A549 treated with CORT108297 at 1 μM for 4 hours (cell line): ENCODE measurements at places on chromosomes 12 and 14. TPM values are rescaled to one million over a fixed set of nuclear protein-coding genes. Genes with fewer than 3 reads are reported as not detected.

TMBIM6 gene
- total RNA-seq, result 411 to 501 TPM (median 491 TPM) in 5 replicates

FITM1 gene
- total RNA-seq, result 0.07 to 0.15 TPM in 2 of 5 replicates, not detected in the others

ASCL1 gene
- total RNA-seq, result not detected in 5 replicates

ATN1 gene
- 51.6 to 79.2 TPM (median 76.7 TPM) in 5 replicates for total RNA-seq

GSC gene
- total RNA-seq, result 0.24 to 0.76 TPM (median 0.49 TPM) in 5 replicates

TMBIM4 gene
- 50.0 to 64.3 TPM (median 51.5 TPM) in 5 replicates for total RNA-seq

TBX3 gene
- total RNA-seq, result 28.7 to 40.7 TPM (median 39.8 TPM) in 5 replicates

KERA gene
- not detected in 5 replicates for total RNA-seq

RTL1 gene
- 0.26 to 0.31 TPM (median 0.30 TPM) in 5 replicates for total RNA-seq

FAM186B gene
- total RNA-seq, result 0.08 to 0.16 TPM (median 0.12 TPM) in 5 replicates

ZBTB39 gene
- 4.0 to 6.0 TPM (median 5.1 TPM) in 5 replicates for total RNA-seq

CLEC2A gene
- not detected in 5 replicates for total RNA-seq

ZDHHC22 gene
- 0.20 to 0.46 TPM (median 0.34 TPM) in 5 replicates for total RNA-seq

TMEM179 gene
- 0.21 to 0.32 TPM (median 0.28 TPM) in 5 replicates for total RNA-seq

RESF1 gene
- 18.6 to 27.3 TPM (median 20.4 TPM) in 5 replicates for total RNA-seq

PTPRO gene
- 0.02 to 0.09 TPM (median 0.05 TPM) in 4 of 5 replicates, not detected in the other for total RNA-seq

EFS gene
- not detected in 5 replicates for total RNA-seq

FAM161B gene
- total RNA-seq, result 1.5 to 2.0 TPM (median 1.7 TPM) in 5 replicates

GARIN6 gene
- total RNA-seq, result not detected in 5 replicates

CLEC7A gene
- total RNA-seq, result not detected in 5 replicates

AMHR2 gene
- total RNA-seq, result 1.0 to 2.1 TPM (median 1.4 TPM) in 5 replicates

NOXRED1 gene
- 0.08 to 0.18 TPM in 2 of 5 replicates, not detected in the others for total RNA-seq

TAS2R19 gene
- total RNA-seq, result 0.18 TPM in 1 of 5 replicates, not detected in the others

ACOT4 gene
- total RNA-seq, result 1.9 to 2.4 TPM (median 2.0 TPM) in 5 replicates

TRIM9 gene
- total RNA-seq, result 8.8 to 11.3 TPM (median 10.4 TPM) in 5 replicates

GALNT16 gene
- total RNA-seq, result 2.4 to 3.8 TPM (median 3.5 TPM) in 5 replicates

APEX1 gene
- total RNA-seq, result 256 to 269 TPM (median 260 TPM) in 5 replicates

STAC3 gene
- total RNA-seq, result 0.33 to 0.47 TPM (median 0.42 TPM) in 5 replicates

ERP27 gene
- total RNA-seq, result 0.03 TPM in 1 of 5 replicates, not detected in the others

RD3L gene
- total RNA-seq, result not detected in 5 replicates

KRT74 gene
- total RNA-seq, result not detected in 5 replicates

ALDH1L2 gene
- 2.3 to 3.6 TPM (median 3.2 TPM) in 5 replicates for total RNA-seq

CCDC38 gene
- total RNA-seq, result 0.06 to 0.15 TPM (median 0.09 TPM) in 5 replicates

RPGRIP1 gene
- 0.13 to 0.24 TPM (median 0.19 TPM) in 5 replicates for total RNA-seq

TPPP2 gene
- not detected in 5 replicates for total RNA-seq

FBXL14 gene
- 7.5 to 13.6 TPM (median 12.8 TPM) in 5 replicates for total RNA-seq

AP1G2 gene
- total RNA-seq, result 41.1 to 67.5 TPM (median 49.7 TPM) in 5 replicates

DLK1 gene
- total RNA-seq, result 0.25 to 0.46 TPM (median 0.38 TPM) in 5 replicates

AICDA gene
- total RNA-seq, result 0.05 to 0.13 TPM (median 0.11 TPM) in 4 of 5 replicates, not detected in the other

OAS1 gene
- 38.6 to 64.7 TPM (median 56.9 TPM) in 5 replicates for total RNA-seq

TMEM30B gene
- 0.12 to 0.27 TPM (median 0.17 TPM) in 5 replicates for total RNA-seq

KRT6C gene
- total RNA-seq, result not detected in 5 replicates

PTHLH gene
- 26.7 to 29.7 TPM (median 29.3 TPM) in 5 replicates for total RNA-seq

PRB2 gene
- total RNA-seq, result not detected in 5 replicates

CLEC4C gene
- total RNA-seq, result not detected in 5 replicates

CEBPE gene
- not detected in 5 replicates for total RNA-seq

MMP14 gene
- total RNA-seq, result 0.51 to 0.69 TPM (median 0.68 TPM) in 5 replicates

ATL1 gene
- total RNA-seq, result 4.2 to 6.3 TPM (median 5.1 TPM) in 5 replicates

HCAR3 gene
- total RNA-seq, result 0.06 to 0.22 TPM (median 0.08 TPM) in 5 replicates

NGB gene
- not detected in 5 replicates for total RNA-seq

CDCA3 gene
- total RNA-seq, result 80.3 to 93.7 TPM (median 82.1 TPM) in 5 replicates

ARHGAP9 gene
- 0.26 to 0.73 TPM (median 0.36 TPM) in 5 replicates for total RNA-seq
